Left hindlimb (tissue), 1 donor: ENCODE measurements at places on chromosomes 1 and 21.

GRCh38 chr1:35406103-35406502 is 137.6 kb downstream of the ZMYM4 start:
- no peak for DNase-seq

- no peak for DNase-seq
These were observed 55.8 kb upstream of the ZNF326 start for GRCh38 chr1:89939059-89939570.

GRCh38 chr1:5563861-5564577 is 428.2 kb downstream of the NPHP4 start:
- no peak for DNase-seq

DNA sequence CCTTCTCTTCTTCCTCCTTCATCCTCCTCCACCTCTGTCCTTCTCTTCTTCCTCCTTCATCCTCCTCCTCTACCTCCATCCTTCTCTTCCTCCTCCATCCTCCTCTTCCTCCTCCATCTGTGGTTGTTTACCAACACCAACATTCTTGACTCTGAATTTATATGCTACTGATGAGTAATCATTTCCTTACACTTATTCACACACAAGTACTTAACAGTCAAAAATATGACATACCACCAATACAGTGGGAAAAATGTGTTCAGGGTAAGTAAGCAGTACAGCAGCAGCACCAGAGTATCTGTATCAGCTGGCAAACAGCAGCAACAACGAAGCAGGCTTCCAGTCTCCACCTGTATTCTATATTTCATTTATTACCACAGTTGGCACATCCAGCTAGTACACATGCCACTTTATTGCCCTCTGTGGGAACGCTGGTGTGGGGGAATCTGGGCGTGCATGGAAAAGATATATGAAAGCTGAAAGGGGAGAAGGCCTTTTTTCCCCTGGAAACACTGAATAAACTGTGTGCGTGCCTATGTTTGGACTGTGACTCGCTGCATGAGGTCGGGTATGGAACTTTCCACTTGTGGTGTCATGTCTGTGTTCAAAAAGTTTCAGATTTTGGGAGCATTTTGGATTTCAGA is 16.0 kb downstream of the ADSS2 start:
- no peak for DNase-seq

GRCh38 chr1:117967477-117967876 is 37.9 kb downstream of the WDR3 start:
- DNase-seq: peak; percentile 35
